ENCODE measurements at places on chromosomes 1 and 21.
A peak's percentile ranks its signal among the peaks of the same experiment; 100 is the strongest.

GRCh38 chr1:154547105-154547732 lies 11.2 kb downstream of the UBE2Q1 start:
- no peak for DNase-seq

GRCh38 chr1:18705811-18706210 lies 75.2 kb downstream of the PAX7 start:
- DNase-seq, result no peak

GRCh38 chr21:36567216-36567885 lies 87.4 kb upstream of the CLDN14 start:
- no peak for DNase-seq

DNA sequence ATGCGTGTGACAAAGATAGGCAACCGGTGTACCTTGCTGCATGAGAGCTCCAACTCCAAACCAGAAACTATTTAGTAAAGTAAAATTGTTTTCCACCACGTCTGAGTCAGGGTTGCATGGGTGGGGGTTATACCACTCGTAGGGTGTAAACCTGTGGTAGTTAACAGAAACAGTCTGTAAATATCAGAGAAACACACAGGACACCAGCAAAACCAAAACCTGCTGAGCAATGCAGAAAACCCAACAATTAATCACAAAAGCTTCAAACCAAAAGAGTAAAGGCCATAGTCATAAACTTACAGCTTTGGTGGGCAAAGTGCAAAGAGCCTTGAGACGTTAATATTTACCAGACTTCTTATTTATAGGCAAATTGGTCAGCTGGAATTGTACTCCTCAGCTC lies 282.7 kb downstream of the BACH1 start:
- DNase-seq, result peak; percentile 27

DNA sequence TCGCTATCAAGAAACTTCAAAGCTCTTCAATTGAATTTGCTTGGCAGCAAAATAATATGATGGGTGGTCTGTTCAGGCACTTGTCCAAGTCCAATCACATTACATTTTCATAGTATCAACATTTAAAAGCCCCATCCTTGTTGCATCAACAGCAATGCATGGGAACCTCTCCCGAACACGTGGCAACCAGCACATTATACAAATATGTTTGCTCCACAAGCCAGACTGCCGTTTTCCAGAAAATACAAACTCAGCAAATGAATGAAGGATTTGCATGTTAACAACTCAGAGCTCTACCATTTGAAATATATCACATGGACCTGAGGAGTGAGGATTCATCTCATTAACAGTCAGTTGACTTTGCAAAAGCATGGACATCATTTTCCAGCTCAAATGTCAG lies 20.0 kb upstream of the LYPLAL1 start:
- DNase-seq, result no peak

DNA sequence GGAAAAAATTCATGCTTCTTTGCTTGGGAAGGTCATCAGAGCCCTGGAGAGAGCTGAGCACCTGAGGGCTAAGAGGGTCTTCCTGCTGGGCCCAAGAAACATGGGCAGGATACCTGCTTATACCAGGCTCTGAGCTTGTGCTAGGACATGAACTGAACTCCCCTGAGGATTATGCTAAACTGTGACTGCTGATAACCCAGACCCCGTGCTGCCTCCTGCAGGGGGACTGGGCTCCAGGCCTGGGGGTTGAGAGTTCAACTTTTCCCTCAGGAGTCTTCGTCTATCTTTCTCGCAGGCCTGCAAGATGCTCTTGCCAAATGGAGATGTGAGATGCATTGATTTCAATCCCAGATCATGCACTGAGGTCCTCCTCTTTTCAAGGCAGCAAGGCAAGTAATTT lies 368.5 kb downstream of the HHAT start:
- no peak for DNase-seq

DNA sequence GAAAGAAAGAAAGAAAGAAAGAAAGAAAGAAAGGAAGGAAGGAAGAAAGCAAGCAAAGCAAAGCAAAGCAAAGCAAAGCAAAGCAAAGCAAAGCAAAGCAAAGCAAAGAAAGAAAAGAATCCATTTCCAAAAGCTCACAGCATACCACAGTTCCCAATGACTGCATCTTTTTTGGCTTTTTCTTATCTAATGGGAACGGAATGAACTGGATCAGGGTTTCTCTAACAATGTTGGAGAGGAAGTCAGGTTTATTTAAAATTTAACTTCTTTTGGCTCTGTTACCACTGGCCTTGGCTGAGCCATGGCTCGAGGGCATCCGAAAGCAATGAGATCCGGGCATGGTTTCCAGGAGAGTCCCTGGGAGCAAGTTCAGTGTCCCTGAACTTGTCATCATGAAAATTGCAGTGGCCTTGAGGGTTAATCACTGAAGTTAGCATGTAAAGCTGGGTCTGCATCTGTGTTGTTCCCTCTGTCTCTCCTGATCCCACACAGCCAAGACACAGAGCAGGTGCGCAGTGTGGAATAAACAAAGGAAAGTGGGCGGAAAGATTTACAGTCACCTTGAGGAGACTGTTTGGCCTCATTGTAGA lies 34.6 kb upstream of the CTPS1 start:
- DNase-seq, result no peak

Data from Caco-2 (cell line).